Endodermal cell (in vitro differentiated cells): ENCODE measurements at places on chromosomes 16 and 17. TPM values are rescaled to one million over a fixed set of nuclear protein-coding genes. Genes with fewer than 3 reads are reported as not detected.
A peak's percentile ranks its signal among the peaks of the same experiment; 100 is the strongest.

DNA sequence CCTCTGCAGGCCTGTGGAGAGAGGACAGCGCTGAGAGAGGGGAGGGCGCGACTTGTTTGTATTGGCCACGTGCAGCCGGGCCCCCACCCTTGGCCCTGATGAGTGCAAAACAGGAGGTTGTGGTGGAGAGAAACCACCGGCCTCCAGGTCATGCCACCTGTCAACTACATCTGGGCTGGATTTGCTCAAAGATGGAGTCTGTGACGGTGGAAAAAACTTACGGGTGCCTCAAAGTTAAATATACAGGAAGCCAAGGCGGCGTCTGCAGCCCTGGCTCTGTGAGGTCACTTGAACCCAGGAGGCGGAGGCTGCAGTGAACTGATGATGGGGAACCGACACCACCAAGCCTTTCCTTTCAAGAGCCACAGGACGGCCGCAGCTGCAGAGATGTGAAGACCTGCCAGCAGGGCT, 15.7 kb downstream of the C16orf74 start:
- H3K36me3 ChIP-seq = no peaks in the 10 kb centered on the region
- no peak for DNase-seq
- H3K27ac ChIP-seq = no peak overlapping the region
- no peaks in the 10 kb centered on the region for H3K27me3 ChIP-seq
- no peaks in the 10 kb centered on the region for H3K4me1 ChIP-seq

The GAS2L2 gene
- 0.09 TPM in 1 of 2 replicates, not detected in the other for total RNA-seq

- peak overlapping the region; percentile 83 for H3K4me3 ChIP-seq
- no peaks in the 10 kb centered on the region for H3K27me3 ChIP-seq
- no peaks in the 10 kb centered on the region for H3K4me1 ChIP-seq
- no peak overlapping the region for H3K27ac ChIP-seq
- peaks cover 20% of the 10 kb centered on the region for H3K36me3 ChIP-seq
Observed at GRCh38 chr17:39729280-39729851, 966 bp downstream of the MIEN1 start.

The RPS2 gene
- 3,064 to 3,241 TPM (median 3,096 TPM) in 3 replicates for total RNA-seq

DNA sequence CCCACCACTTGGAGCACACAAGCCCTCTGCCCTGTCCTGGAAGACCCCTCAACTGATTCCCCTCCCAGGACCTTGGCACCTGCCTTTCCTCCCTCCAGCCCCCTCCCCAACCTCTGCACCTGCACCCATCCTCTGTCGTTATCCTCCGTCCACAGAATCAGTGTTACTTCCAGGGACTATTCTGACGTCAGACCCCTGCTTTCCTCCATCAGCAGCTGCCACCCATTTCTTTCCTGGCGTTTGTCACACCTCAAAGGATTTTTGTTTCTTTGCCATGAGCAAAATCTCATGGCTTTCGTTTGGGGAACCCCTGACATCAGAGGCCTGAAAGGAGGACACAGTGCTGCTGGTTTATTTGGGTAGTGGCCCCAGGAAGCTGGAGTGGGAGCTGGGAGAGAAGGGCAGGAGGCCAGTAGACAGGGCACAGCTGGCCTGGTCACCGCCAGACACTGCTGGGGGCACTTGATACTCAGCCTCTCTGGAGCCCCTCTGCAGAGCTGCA, 68.4 kb downstream of the SOCS1 start:
- DNase-seq = no peak
- no peaks in the 10 kb centered on the region for H3K36me3 ChIP-seq
- H3K4me3 ChIP-seq = no peak overlapping the region
- H3K4me1 ChIP-seq = no peaks in the 10 kb centered on the region
- no peaks in the 10 kb centered on the region for H3K27me3 ChIP-seq

The CEP295NL gene
- 1.2 and 2.2 TPM in 2 replicates for total RNA-seq

DNA sequence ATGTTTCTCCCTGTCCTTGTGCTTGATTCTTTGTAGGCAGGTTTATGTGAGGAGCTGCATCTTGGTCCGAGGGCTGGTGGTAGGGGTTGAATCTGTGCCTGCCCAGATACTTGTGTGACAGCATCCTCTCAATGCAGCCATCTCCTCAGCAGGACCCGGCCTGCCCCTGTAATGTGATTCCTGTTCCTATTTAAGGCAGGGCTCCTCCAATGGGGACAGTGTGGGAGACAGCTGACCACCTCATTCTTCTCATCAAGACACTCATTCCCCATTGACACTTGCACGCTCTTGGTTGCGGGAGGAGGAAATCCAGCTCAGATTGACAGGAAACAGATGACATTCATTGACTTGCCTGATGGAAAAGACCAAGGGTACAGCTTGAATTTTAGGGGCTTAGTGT, 384.5 kb downstream of the CPPED1 start:
- H3K27ac ChIP-seq = no peak overlapping the region
- no peaks in the 10 kb centered on the region for H3K36me3 ChIP-seq
- no peak for DNase-seq
- H3K4me3 ChIP-seq = no peak overlapping the region
- peaks cover 4% of the 10 kb centered on the region for H3K4me1 ChIP-seq

- no peak for DNase-seq
- no peak overlapping the region for H3K27ac ChIP-seq
- H3K4me1 ChIP-seq = no peaks in the 10 kb centered on the region
- no peaks in the 10 kb centered on the region for H3K27me3 ChIP-seq
- H3K4me3 ChIP-seq = no peak overlapping the region
- no peaks in the 10 kb centered on the region for H3K36me3 ChIP-seq
Observed at GRCh38 chr17:19570544-19571062, 36.9 kb downstream of the SLC47A1 start.

DNA sequence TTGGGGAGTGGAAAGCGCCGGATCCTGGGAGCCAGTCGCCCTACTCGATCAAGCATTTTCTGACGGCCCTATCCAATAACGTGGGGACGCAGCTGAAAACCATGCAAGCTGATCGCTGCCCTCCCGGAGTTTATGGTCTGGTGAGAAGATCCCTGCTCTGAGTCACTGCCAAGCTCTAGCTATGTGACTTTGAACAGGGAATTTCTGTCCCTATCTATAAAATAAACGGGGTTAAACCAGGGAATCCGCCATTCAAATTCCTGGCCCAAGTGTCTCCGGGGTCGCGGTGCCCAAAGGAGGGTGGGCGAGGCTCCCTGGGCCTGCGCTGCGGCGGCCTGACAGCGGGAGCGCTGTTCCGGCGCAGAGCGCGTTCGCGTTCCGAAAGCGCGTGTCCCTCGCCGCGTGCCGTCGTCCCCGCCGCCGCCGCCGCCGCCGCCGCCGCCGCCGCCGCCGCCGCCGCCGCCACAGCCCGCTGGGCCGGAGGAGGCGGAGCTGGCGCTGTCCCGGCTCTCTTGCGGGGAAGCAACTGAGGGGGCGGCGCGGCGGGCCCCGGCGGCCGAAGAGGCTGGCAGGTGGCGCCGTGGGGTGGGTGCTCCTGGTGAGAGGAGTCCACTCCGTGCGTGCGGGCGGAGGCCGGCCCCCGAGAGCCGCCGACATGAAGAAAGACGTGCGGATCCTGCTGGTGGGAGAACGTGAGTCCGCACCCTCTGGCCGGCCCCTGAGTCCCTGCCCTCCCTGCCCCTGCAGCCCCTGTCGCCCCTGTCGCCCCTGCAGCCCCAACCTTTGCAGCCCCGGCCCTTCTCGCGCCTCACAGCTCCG, at the start of gene RHOT1:
TSS of gene RHOT1 (plus strand) at position 465 of the 819 bp plus-strand sequence. CDS start at position 656, 191 bp downstream.
- H3K27ac ChIP-seq = peak within 1 kb of the TSS; percentile 87
- peak within 1 kb of the TSS; percentile 97 for H3K4me3 ChIP-seq
- H3K27me3 ChIP-seq = no peaks in the 10 kb centered on the region
- peaks cover 6% of the 10 kb centered on the region for H3K36me3 ChIP-seq

DNA sequence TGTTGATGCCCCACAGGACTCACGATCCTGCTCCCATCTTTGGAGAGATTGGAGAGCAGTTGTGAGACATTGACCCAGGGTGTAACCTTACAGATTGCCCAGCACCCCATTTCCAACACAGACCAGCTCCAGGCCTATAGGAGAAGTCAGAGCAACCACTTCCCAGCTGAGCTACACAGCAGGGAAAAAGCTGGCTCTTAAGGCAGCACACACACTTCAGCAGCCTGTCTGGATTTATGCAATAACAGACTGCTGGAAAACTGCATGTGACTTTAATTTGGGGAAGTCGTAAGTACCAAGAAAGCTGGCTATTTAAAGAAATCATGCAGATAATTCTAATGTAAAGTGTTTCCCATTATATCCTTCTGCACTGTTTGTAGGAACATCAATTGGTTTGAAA, 30.8 kb downstream of the NOG start:
- no peaks in the 10 kb centered on the region for H3K36me3 ChIP-seq
- peaks cover 56% of the 10 kb centered on the region for H3K27me3 ChIP-seq
- no peaks in the 10 kb centered on the region for H3K4me1 ChIP-seq
- H3K4me3 ChIP-seq = no peak overlapping the region
- H3K27ac ChIP-seq = no peak overlapping the region

GRCh38 chr17:63275318-63275970, 170.7 kb downstream of the CYB561 start:
- no peaks in the 10 kb centered on the region for H3K27me3 ChIP-seq
- no peaks in the 10 kb centered on the region for H3K36me3 ChIP-seq
- DNase-seq = no peak
- H3K4me1 ChIP-seq = no peaks in the 10 kb centered on the region
- no peak overlapping the region for H3K4me3 ChIP-seq
- no peak overlapping the region for H3K27ac ChIP-seq

DNA sequence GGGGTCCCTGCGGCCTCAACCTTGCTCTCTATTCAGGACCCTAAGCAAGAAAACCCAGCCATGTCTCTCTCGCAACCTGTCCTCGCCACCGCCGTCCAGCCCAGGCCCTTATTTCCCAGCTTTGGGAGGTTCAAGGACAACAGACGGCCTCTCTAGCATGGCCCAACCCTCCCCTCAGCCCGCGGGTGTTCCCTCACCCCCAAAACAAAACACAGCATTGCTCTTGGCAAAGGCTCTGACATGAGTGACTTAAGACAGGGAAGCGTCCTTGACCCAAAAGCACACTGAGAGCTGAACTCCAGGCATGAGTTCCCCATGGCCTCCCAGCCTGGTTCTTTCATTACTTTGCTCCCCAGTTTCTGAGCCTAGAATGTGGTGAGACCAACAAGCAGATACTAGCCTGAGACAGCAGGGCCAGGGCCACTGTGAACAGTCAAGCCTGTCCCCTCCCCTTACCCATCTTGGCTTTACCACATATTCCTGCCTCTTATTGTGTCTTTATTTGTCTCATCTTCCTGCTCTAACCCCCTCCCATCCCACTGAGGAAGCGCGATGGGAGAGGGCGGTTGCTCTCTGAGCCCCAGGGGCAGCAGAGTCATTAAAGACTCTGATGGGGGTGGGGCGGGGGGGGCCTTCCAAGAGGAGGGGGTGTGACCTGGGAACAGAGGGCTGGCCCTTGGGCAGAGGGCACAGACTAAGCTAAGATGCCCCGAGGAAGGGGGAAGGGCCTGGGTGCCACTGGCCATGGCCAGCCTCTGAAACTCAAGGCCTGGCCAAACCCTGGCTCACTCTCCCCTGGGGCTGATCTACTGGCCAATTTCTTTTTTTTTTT, 11.8 kb downstream of the SREBF1 start:
- no peaks in the 10 kb centered on the region for H3K27me3 ChIP-seq
- H3K27ac ChIP-seq = peak overlapping the region; percentile 53
- peaks cover 5% of the 10 kb centered on the region for H3K36me3 ChIP-seq
- no peak overlapping the region for H3K4me3 ChIP-seq

- H3K27me3 ChIP-seq = no peaks in the 10 kb centered on the region
- H3K4me3 ChIP-seq = no peak overlapping the region
- no peak for DNase-seq
- no peaks in the 10 kb centered on the region for H3K36me3 ChIP-seq
- H3K27ac ChIP-seq = no peak overlapping the region
- H3K4me1 ChIP-seq = no peaks in the 10 kb centered on the region
Observed at GRCh38 chr16:88325087-88325750, 57.5 kb upstream of the ZNF469 start.

- H3K36me3 ChIP-seq = no peaks in the 10 kb centered on the region
- H3K4me1 ChIP-seq = no peaks in the 10 kb centered on the region
- peaks cover 19% of the 10 kb centered on the region for H3K27me3 ChIP-seq
Observed at GRCh38 chr17:45688353-45688752, 95.8 kb upstream of the CRHR1 start.

The MAP3K14 gene
- total RNA-seq = 5.5 and 7.2 TPM in 2 replicates

GRCh38 chr16:67087803-67088202, 21.9 kb upstream of the PHAF1 start:
- H3K27me3 ChIP-seq = no peaks in the 10 kb centered on the region
- no peak overlapping the region for H3K4me3 ChIP-seq
- no peaks in the 10 kb centered on the region for H3K4me1 ChIP-seq

The TBC1D3 gene
- not detected in 3 replicates for total RNA-seq

The SMPD3 gene
- 0.07 and 0.18 TPM in 2 replicates for total RNA-seq

The DOC2A gene
- total RNA-seq = 5.8 and 9.9 TPM in 2 replicates

DNA sequence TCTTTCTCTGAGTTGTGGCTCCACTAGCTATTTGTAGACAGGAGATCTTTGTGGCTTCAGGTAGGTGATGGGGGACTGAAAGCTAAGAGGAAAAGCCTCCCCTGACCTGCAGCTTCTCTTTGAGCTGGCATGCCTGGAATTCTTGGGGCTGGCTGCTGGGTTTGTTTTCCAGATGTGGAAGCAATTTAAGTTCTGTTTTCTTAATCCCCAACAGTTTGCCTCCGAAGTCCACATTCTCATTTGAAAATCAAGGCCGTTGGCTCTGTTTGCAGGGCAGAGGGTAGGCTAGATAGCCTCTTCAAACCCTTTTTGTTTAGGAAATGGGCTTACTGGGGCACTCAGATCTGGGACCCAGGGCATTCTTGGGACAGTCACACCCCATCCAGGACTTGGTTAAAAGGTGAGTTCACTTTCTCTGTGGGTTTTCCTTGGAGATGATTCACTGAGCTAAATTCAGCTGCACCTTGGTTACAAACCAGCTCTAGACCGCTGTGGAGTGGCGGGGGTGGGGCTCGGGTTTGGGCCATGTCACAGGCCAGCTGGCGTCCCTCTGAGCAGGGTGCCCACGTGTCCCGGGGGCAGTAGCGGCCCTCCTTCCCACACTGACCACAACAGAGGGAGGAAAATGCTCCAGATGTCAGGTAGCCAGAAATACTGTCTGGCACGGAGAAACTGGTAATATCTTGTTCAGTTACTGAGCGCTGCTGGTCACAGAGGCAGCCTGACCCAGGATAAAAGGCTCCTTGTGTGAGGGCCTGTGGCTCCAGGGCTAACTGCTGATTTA, 108.5 kb downstream of the RAB11FIP4 start:
- H3K4me1 ChIP-seq = peaks cover 11% of the 10 kb centered on the region
- H3K27ac ChIP-seq = peak overlapping the region; percentile 3
- H3K27me3 ChIP-seq = no peaks in the 10 kb centered on the region

GRCh38 chr16:6095414-6095813, 997.8 kb upstream of the EEF2KMT start:
- no peak overlapping the region for H3K27ac ChIP-seq
- H3K27me3 ChIP-seq = no peaks in the 10 kb centered on the region

- no peak for DNase-seq
- H3K4me1 ChIP-seq = no peaks in the 10 kb centered on the region
- H3K36me3 ChIP-seq = peaks cover 70% of the 10 kb centered on the region
- no peaks in the 10 kb centered on the region for H3K27me3 ChIP-seq
Observed at GRCh38 chr17:15480204-15480603, 12.8 kb upstream of the CDRT4 start.
